ENCODE measurements at places on chromosomes 11 and 22. TPM values are rescaled to one million over a fixed set of nuclear protein-coding genes. Genes with fewer than 3 reads are reported as not detected.

GRCh38 chr11:71425860-71426259 lies 22.3 kb downstream of the DHCR7 start:
- DNase-seq = no peak

The MPZL3 gene
- 0.38 TPM for polyA plus RNA-seq

The ZNF143 gene
- 12.9 TPM for polyA plus RNA-seq

DNA sequence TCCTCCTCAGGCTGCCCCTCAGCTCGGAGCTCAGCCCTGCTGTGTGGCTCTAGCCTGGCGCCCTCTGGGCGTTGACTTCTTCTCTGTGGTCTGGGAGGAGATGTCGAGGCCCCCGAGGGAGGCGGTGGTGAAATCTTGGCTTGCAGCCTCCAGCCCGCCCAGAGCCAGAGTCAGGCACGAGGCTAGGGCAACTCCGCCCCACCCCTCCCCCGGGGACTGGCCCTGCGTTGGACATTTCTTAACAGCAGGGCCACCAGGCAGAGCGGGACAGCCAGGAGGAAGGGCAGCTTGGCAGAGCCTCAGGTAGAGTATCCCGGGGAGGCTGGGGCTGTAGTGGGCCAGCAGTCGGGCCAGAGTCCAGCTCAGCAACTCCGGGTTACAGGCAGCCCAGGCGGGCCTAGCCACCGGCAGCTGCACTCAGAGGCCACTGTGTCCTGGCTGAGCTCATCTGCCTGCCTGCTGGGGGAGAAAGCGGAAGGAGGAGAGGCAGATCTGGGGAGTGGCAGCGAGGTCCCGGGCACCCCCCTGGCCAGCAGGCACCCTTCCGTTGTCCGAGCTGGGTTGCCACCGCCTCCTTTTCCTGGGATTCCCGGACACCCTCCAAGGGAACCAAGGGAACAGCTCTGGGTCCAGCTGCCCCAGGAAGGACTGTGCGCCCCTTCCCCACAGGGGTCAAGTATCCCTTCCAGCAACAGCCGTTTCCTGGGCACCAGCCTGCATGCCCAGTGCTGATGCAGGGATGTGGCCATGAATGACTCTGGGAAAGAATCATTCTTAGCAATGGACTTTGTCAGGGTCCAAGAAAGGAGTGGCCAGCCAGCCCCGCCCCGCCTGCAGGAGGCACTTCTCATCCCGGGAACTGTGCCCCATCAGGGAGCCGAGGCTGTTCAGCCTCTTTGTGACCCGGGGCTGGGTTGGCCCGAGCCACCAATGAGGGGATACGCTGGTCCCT lies at the start of gene ALDH3B1:
TSS of gene ALDH3B1 (plus strand) at position 238 of the 952 bp plus-strand sequence. CDS start 4,971 bp downstream, outside the sequence.
- peak; percentile 97 for DNase-seq

The OR52A5 gene
- polyA plus RNA-seq = not detected

GRCh38 chr11:34151166-34151565 lies 45.7 kb downstream of the NAT10 start:
- no peak for DNase-seq

GRCh38 chr22:48755059-48755949 lies 1072.4 kb downstream of the BRD1 start:
- DNase-seq = peak; percentile 62

DNA sequence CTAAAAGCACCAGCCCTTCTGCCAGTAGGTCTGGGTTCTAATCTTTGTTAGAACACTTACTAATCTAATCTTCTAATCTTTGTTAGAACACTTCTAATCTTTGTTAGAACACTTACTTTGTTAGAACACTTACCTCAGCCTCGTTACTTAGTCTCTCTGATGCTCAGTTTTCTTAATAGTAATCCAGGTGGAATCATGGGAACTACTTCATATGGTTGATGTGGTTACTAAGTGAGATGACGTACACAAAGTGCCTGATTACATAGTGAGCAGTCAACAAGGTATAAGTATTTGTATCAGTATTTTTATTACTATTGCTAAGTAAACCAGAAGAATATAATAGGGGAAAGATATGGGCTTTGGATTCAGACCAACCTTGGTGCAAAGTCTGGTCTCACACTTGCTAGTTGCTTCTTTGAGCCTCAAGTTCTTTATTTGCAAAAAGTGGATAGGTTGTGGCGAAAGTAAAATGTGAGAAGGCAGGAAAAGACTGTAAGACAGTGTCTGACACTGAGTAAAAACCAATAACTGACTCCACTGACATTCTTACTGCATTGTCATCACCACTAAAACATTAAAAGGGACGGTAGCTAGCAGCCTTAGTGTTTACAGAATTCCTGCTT lies 83.7 kb downstream of the TRAF6 start:
- DNase-seq = no peak

The CCDC87 gene
- polyA plus RNA-seq = not detected

- DNase-seq = peak; percentile 57
Measured at GRCh38 chr22:48415520-48415919, 1412.2 kb downstream of the BRD1 start.

The OR8A1 gene
- not detected for polyA plus RNA-seq

The CHRM1 gene
- not detected for polyA plus RNA-seq

The SOX10 gene
- 0.08 TPM for polyA plus RNA-seq

- no peak for DNase-seq
Measured at GRCh38 chr11:75656044-75656727, 12.7 kb downstream of the MAP6 start.

The GLB1L3 gene
- not detected for polyA plus RNA-seq

The PGR gene
- 5.1 TPM for polyA plus RNA-seq

The LRRC51 gene
- polyA plus RNA-seq = 8.6 TPM

DNA sequence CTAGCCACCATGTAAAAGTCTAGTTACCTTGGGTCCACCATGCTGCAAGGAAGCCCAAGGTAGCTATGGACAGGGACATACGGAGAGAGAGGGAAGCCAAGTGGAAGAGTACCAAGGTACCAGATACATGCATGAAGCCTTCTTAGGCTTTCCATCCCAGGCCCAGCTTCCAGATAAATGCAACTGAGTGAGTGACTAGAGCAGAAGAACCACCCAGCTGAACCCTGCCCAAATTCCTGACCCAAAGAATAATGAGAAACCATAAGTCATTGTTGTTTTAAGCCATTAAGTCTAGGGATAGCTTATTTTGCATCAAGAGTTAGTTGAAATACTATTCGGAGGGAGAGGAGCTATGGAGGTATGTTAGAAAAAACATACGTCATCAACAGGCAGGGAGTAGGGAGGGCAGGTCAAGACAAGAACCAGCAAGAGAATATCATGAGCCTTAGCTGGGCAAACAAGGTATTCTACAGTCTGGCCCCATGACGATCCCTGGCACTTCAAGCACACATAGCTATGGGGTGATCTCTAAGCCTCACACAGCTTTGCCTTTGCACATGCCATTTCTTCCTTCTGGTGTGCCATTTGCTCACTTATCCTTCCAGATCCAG lies 36.5 kb upstream of the APLNR start:
- no peak for DNase-seq

The TLCD5 gene
- polyA plus RNA-seq = 6.1 TPM

The SLC6A5 gene
- not detected for polyA plus RNA-seq

GRCh38 chr11:126613272-126613671 lies 257.8 kb downstream of the ST3GAL4 start:
- no peak for DNase-seq
